ENCODE measurements at places on chromosomes 2 and 18. TPM values are rescaled to one million over a fixed set of nuclear protein-coding genes. Genes with fewer than 3 reads are reported as not detected.
A peak's percentile ranks its signal among the peaks of the same experiment; 100 is the strongest.

The NCKAP5 gene
- 6.5 TPM for total RNA-seq

The HDLBP gene
- 426 TPM for total RNA-seq

The ESPNL gene
- total RNA-seq, result not detected

The STPG4 gene
- total RNA-seq, result not detected

The POTEE gene
- 0.05 TPM for total RNA-seq

The FIGN gene
- 1.5 TPM for total RNA-seq

The XIRP2 gene
- total RNA-seq, result 0.02 TPM

The SPP2 gene
- 0.27 TPM for total RNA-seq

The SP3 gene
- total RNA-seq, result 98.8 TPM

The FOXD4L1 gene
- total RNA-seq, result 0.07 TPM

The RAB10 gene
- total RNA-seq, result 71.0 TPM

The NOP58 gene
- 90.4 TPM for total RNA-seq

- peak; percentile 14 for DNase-seq
These were observed 35.8 kb upstream of the CACNB4 start for GRCh38 chr2:152134488-152135280.

- no peak for DNase-seq
These were observed 10.6 kb upstream of the SLC39A10 start for GRCh38 chr2:195646424-195646823.

DNA sequence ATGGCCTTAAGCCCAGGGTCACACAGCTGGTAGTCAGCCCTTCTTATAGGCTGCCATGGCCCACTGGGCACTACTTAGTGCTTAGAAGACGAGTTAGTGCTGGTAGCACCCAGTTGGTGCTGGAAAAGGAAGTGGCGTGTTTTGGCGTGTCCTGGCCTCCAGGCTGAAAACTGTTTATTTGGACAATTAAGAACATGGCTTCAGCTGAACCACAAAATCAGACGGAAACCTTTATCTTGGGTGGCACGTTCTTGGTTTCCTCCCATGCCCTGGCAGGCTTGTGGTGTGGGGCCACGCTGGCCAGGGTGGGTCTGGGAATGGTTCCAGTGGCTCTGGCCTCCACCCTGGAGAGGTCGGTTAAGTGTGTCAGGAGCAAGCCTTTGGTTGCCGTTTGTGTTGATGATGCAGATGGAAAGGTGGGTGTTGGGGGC lies 141.5 kb upstream of the HAAO start:
- DNase-seq, result peak; percentile 83

DNA sequence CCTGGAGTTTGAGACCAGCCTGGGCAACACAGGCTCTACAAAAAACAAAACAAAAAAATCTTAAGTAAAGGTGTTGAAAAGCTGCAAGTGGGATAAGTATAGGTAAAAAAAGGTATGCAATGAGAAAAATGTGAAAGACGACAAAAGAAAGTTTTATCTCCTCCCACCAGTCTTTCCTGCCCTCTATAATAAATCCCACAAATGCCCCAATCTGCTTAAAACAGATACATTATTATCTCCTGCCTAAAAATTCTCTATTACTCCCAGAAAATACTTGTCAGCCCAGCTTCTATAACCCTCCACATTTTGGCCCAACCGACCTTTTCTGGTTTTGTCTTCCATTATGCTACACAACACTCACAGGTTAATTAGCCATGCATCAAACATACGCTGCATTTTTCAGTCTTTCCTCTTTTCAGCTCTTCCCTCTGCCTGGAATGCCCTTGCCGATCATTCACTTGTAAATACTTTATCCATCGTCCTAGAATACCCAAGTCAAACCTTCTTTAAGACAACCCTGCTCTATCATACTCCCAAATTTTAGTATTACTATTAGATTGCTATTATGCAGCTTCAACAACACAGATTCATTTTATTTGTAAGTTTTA lies 10.8 kb downstream of the ASXL2 start:
- DNase-seq, result no peak

- DNase-seq, result no peak
These were observed 18.6 kb downstream of the VRK2 start for GRCh38 chr2:58065248-58065647.

DNA sequence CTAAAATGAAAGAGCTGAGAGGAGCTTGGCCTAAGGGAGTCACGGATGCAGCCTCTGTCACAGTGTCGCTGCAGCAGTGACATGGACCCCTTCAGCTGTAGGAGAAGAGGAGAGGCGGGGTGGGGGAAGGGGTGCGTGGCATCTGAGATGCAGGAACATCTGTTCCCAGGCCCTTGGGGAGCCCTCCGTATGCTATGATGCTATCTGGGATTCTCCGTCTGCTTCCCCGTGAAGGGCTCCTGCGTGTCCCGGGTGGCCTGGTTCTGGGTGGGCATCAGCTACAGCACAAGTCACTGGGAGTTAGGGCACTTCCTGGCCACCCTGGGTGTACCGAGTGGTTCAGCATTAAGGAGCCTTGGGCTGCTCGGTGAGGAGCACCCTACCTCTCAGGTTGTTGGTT lies 35.6 kb upstream of the B3GNT7 start:
- no peak for DNase-seq

DNA sequence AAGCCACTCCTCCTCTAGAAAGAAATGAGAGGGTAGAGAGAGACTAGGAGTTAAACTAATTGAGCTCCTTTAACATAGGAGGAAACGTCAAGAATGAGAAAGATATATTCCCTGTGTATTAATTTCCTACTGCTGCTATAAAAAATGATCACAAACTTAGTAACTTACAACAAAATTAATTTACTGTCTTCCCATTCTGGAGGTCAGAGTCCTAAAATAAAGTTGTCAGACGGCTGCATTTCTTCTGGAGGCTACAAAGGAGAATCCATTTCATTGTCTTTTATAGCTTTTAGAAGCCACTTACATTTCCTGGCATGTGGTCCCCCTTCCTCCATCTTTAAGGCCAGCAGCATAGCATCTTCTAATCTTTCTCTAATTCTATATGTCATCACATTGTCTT lies 26.9 kb downstream of the ICA1L start:
- DNase-seq, result no peak

DNA sequence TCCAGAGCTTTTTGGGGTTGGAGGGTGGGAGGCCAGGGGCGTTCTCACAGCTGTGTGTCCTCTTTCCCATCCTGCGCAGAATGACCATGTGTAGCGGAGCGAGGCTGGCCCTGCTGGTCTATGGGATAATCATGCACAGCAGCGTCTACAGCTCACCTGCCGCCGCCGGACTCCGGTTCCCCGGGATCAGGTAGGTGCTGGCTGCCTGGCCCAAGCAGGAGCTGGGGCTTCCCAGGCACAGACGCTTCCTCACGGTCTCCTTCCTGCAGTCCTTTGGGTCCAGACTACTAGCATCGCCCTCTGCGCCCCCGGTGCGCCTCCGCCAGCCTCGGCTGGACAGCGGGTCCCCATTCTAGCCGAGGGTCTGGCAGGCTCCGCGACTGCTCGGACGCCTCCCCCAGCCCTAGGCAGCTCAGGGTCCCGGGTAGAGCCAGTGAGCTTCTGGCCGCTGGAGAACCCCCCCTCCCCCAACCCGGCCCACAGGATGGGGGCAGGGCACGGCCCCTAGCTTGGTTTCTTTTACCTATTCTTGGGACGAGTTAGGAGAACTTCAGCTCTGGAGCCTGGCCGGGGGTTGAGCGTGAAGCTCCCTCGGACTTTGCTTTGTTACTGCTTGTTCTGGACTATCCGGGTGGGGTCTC lies 756 bp downstream of the ADCYAP1 start:
- no peak for DNase-seq

- DNase-seq, result no peak
These were observed 90.3 kb upstream of the BARD1 start for GRCh38 chr2:214899751-214900150.

DNA sequence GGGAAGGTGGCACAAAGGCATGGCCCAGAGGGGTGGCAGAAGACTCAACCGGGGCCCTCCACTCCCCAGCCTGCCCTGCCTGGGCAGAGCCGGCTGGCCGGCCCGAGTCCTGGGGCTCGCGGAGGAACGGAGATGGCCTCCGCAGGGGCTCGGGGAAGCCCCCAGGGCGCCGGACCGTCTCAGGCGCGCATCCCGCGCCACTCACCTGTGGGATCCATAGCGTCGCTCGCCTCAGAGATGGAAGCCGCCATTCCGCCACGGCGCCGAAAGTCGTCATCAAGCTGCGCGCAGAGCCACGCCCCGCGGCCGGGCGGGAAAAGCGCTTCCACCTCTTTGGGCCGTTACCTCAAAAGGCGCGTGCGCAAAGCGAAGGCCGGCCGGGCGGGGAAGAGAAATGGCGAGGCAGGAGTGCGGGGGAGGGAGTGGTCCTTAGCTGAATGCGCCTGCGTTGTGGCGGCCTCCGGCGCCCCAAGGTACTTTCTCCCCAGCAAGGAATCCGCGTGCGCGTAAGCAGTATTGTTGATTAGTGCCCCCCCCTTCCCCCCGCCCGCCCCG lies at the start of gene SMPD4:
SMPD4 (minus strand) TSS at position 278 of the 555 bp plus-strand sequence. CDS start 5,010 bp downstream, outside the sequence.
- DNase-seq, result peak; percentile 94

DNA sequence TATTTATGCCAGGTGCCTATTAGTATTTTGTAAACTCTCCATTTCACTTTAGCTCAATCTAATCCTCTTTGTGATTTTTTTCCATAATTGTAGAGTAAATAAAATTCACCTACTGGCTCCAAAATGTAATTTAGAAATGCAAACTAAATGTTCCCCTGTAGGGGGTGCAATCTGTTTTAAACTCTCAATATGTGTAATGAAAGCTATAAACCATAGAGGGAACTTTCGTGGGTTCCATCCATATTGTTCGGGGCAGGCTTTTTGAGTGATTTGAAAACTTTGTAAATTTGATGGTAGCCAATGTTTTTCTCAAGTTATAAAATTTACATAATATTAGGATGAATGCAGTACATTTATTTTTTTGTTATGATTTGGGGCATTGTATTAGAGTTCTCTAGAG lies 49.4 kb downstream of the TSPYL6 start:
- peak; percentile 46 for DNase-seq

DNA sequence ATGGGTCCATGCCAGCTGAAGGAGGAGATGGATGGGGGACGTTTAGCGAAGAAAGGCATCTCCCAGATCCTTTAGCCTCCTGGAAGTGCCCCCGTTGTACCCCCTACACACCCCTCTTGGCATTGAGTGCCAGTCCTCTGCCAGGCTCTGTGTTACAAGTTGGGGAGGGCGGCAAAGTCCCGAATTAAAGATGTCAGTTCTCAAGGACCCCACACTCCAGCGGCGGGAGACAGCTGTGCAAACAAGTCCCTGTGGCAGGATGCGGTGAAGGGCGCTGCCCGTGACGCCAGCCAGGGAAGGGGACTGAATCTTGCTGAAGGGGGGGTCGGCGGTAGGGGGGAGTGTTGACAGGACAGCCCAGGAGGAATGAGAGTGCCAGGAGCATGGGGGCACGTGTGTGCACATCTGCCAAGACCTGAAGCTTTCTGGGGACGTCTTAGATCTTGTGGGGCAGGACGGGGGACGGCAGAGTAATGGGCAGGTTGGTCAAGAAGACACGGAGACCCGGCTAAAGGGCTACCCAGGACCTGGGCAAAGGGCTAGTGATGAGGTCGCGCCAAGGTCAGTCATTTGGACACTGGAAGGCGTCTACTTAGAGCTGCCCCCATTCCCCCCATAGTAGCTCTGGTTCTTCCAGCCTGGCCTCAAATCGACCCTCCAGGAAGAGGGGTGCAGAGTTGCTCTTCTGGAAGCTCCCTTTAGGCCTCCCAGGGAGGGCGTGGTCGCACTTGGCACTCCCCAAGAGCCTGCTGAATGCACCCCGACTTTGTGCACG lies 2.8 kb upstream of the CTDSP1 start:
- DNase-seq, result peak; percentile 62

- no peak for DNase-seq
These were observed 29.5 kb downstream of the MBOAT2 start for GRCh38 chr2:8974016-8974415.

- peak; percentile 81 for DNase-seq
These were observed 102.0 kb downstream of the PLA2R1 start for GRCh38 chr2:159960414-159960813.

DNA sequence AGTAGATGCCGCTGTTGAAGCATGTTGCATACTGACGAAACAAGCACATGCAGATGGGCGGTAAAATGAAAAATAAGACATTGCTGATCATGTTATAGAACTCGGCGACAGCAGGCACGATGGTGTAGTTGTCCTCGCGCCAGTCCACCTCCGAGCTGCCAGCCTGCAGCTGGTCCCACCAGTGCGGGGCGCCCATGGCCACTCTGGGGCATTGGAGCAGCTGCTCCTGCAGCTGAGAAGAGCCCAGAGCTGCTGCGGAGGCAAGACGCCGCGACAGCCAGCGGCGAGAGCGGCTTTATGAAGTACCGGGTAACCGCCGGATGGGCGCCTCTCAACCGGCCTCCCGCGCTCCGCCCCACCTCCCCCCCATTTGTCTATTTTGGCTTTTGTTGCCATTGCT lies 32.6 kb upstream of the ADAM23 start:
- no peak for DNase-seq

GRCh38 chr2:209763106-209763505 lies 8.5 kb upstream of the UNC80 start:
- no peak for DNase-seq

DNA sequence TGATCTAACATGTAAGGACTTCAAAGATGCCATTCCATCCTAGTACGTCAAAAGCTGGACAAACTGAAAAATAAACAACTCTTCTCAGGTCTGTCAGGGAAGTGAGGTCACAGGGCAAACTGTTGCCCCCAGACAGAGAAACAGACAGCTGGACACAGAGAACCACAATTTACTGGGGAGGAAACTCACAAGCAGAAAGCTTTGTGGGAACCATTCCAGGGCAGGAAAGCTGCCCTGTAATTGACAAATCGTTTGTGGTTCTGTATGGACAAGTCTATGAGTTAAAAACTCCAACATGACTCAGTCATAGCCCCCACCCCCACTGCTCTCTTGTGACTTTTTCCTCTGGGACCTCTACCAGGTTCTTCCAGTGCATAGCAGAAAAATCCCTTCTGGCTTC lies 28.4 kb downstream of the MCEE start:
- peak; percentile 88 for DNase-seq

- DNase-seq, result no peak
These were observed 31.4 kb downstream of the FOSL2 start for GRCh38 chr2:28423856-28424605.

- DNase-seq, result no peak
These were observed 87.3 kb upstream of the ATG16L1 start for GRCh38 chr2:233164128-233164635.

GRCh38 chr2:101706819-101707177 lies 9.3 kb downstream of the MAP4K4 start:
- no peak for DNase-seq

DNA sequence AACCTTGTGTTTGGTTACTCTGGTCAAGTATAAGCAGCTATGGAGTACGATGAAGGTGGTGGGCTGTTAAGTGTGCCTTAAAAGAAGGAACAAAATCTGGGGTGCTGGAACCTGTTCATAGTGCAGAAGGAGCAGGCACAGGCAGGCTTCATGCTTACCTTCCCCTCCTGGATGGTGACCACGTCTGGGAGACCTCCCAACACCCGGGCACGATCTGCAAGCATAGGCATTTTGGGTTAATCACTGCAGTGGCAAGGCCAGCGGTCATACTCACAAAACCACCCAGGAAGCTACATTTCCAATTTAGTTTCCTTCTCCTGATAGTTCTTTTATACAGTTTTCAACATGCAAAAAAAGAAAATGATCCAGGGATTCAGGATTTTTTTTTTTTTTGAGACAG lies 58.7 kb upstream of the LPIN2 start:
- no peak for DNase-seq

DNA sequence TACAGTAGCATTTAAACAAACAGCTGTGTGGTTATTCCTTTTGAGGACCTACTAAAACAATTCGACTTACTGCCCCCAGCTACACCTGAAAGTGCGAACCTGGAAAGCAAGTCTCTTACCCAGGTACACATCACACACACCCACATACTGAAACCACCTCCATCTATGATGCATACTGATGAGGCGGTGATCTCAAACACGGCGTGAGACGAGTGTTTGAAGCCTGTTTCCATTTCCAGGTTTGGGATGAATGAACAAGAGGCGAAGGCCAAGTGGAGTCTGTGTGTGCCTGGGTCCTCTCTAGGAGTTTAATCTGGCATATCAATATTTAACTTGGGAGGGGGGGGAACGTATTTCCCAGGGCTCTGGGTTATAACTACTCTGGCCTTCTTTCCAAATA lies 1.6 kb downstream of the TMEM185B start:
- no peak for DNase-seq

All from M059J (cell line).